ENCODE measurements at places on chromosomes 16 and 17.

DNA sequence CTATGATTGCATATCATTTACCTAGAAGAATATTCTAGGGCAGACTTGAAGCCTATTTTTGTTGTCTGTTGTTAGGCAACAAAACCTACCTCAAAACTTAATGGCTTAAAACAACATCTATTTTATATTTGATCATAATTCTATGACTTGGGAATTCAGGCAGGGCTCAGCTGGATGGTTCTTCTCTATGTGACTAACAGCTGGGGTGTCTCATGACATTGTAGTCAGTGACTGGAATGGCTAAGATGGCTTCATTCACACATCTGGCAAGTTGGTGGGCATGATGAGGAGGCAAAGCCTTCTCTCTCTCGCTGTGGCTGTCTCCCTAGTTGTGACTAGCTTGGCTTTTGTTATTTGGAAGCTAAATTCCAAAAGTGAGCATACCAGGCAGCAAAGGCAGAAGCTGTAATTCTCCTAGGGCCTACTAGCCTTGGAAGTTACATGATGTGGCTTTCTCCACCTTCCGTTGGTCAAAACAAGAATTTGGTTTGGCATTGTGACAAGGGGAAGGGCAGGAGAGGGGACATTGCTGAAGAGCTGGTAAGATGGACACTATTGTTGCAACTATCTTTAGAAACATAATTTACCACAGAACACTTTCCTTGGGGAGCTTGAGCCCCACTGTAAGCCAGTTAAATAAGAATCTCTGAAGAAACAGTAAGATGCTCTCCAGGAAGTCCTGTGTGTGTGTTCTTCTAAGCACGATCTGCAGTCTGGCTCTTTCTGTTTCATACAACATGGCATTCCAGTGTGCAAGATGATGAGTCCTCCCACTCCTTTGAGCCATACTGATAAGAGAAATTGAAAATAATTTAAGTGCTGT, 39.4 kb downstream of the ZNRF1 start:
- peak; percentile 65 for DNase-seq

DNA sequence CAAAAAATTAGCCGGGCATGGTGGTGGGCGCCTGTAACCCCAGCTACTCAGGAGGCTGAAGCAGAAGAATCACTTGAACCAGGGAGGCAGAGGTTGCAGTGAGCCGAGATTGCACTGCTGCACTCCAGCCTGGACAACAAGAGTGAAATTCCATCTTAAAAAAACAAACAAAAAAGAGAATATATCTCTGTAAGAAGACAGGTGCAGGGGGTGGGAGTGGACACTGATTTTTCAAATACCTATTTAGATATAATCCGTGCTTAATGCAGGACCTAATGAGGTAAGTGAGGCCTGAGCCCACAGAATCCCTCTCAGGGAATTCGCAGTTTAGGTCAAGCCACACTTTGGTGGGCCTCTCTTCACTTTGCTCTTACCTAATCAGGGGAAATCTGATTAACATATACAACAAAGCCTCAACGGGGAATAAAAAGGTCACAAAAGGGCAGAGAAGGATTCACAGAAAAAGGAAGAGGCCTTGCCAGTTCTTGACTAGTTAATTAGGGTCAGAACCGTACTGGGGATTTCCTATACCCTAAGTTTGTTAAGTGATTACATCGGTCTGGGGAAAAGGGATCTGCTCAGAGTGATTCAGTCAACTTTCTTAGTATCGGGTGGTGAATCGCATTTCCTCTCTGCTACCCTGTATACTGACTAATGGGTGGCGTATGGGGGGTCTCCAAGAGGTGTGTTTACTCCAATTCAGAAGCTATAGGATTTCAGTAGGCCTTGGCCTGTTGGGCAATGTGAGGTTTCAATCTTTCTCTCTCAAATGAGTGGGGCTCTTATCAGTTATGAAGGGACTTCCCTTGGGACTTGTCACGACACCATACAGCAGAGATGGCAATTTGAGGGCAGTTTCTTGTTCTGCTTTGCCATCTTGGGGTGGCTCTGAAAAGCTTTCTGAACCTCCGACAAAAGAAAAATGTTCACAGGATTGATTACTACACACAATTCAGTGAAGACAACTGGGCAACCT, 1.9 kb upstream of the NFAT5 start:
- DNase-seq: peak; percentile 55

GRCh38 chr16:50580180-50580798, 32.1 kb downstream of the NKD1 start:
- DNase-seq: no peak

DNA sequence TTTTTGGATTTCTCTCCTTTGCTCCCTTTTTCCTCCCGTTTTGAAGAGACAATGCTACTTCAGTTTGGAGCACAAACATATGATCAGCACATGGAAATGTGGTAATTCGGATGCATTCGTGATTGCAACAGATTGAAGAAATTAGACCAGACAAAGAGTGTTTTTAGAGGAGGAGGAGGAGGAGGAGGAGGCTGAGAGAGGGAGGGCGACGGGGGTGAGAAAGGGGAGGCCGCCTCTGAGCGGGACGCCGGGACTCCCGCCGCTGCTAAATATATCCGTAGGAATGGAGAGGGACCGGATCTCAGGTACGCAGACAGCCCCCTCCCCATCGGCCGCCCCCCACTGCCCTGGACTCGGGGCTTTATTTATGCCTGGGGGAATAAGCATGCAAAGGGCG, 179.3 kb downstream of the SEC14L1 start:
- DNase-seq: no peak

GRCh38 chr16:57131351-57131970, 39.1 kb downstream of the CPNE2 start:
- DNase-seq: no peak

DNA sequence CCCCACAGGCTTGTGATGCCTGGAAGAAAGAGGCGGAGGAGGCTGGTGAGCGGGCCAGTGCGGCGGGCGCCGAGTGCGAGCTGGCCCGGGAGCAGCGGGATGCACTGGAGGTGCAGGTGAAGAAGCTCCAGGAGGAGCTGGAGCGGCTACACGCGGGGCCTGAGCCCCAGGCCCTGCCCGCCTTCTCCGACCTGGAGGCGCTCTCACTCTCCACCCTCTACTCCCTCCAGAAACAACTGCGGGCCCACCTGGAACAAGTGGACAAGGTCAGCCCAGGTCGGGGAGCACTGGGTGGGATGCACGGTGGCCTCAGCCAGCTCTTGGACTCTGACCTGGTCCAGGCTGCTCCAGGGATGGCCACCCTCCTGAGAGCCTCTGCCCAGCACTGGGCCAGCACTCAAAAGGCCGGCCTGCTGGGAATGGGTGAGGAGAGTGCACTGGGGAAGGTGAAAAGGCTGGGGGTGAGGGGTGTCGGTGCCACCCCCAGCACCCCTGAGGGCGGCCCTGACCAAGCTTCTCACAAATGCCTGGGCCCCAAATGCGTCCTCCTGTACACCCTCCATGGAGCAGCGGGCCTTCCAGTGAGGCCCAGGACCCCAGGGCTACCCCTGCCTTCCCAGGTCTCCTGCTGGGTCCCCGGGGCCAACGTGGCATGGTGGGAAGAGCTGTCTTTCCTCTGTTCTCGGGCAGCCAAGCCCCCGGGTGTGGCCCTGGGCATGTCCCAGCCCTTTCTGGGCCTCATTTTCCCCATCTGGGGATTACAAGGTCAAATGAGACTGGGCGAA, 20.8 kb downstream of the UNC13D start:
- DNase-seq: no peak

- no peak for DNase-seq
Observed at GRCh38 chr17:35740997-35741931, 9.8 kb downstream of the RASL10B start.

DNA sequence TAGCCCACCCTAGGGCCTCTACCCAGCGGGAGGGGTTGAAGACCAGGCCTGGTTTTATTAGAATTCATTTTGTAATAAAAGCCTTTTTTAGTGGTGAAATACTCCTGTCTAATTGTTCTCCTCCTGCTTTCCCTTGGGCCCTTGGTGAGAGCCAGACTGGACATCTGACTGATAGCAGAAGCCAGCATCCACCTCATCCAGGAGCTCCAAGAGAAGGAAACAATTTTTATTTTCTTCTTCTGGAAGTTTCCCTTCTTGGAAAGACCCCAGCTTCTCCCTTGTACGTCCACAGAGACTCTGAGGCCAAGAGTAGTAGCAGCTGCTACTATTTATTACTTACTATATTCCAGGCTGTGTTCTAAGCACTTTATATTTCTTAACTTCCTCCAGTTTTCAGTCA, 4.0 kb upstream of the PHKG2 start:
- DNase-seq: no peak

GRCh38 chr16:46970089-46970488, 3.4 kb downstream of the DNAJA2 start:
- no peak for DNase-seq

DNA sequence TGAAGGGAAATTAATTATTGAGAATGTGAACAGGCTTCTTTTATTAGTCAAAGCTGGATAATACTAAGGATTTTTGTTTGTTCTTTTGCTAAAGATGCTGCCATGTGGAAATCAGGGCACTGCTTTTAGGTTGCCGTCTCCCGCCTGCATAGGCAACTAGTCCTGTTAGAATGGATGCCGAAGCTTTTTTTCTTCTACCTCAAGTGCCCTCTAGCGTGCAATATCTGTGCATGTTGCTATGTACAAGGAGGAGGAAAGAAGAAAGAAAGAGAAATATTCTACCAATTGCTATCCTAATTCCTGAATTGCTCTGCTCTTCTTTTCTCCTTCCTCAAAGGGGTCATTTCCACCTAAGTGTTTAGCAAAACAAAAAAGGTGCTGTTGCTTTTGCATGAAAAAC, 5.2 kb upstream of the CDH8 start:
- DNase-seq: peak; percentile 39

DNA sequence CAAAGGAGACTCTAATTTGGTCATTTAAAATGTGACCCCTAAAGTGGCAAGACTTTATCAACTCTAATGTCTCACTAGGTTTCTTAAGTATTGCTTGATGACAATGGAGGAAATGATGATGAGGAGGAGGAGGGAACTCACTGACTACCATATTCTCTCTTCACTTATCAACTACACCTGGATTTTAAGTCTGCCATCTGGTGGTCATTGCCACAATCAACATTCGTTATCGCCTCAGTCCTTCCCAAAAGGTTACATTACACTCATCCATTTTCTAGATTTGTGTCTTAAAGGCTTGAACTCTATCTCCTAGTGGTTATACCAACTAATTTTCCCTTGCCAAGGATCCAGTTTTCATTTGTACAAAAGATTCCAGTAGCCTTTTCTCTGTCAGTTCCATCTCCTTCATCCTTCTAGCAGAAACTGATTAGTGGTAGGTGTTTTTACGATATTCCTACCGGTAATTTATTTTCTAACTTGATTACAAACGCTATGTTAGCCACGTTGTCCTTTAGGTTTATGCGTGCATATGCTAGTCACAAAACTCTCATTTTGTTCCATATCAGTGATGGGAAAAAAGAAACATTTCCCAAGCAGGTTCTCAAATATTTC, 114.6 kb upstream of the NOG start:
- peak; percentile 58 for DNase-seq

DNA sequence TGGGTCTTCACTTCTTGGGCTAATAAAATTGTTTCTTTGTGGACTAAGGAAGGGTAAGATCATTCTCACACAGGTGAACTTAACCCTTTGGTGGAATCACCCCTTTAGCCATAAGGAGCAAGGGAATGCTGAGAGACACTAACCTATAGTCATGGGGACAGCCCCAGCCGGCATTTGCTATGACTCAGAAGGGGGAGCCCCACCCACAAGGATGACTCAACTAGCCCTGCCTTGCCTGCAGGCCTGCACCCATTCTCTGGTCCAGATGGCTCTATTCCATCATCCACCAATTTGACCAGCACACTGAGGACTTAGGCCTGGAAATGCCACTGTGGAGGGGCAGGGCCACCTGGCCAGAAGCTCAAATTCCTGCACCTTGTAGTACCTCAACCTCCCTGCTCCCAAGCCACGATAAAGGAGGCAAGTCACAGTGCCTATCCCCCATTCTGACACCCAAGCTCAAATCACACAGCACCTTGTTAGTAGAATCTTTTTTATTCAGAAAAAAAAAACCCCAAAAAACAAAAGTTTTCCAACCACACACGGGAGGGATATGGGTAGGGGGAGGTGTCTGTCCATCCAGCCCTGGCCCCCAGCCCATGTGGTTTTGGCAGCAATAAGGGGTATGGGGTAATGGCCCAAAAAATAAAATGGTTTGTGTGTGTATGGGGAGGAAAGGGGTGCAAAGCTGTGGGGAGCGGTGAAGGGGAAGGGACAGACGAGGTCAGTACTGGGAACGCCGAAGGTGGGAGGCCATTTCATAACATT, 3.0 kb downstream of the PFN1 start:
- DNase-seq: peak; percentile 97

Data from A172 (cell line).